ENCODE measurements at places on chromosomes 2 and 18.

DNA sequence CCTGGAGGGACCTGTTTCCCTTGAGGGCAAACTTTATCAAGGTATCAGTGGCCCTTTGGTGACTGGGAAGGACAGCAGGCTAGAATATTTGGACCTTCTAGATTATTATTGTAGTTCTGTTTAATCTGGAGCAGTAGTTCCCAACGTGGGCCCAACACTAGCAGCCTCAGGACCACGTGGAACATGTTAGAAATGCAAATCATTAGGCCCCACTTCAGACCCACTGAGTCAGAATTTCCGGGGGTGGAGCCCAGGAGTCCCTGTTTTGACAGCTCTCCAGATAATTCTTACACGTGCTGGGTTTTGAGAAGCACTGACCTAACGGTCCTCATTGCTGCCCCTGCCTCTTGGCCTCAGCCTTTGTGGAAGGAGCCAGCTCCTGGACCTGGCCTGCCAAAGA lies 25.5 kb upstream of the DYNC2LI1 start:
- no peak for DNase-seq

- DNase-seq: no peak
Observed at GRCh38 chr2:182917924-182918323, 51.5 kb upstream of the FRZB start.

GRCh38 chr18:48007955-48008701 lies 77.7 kb upstream of the SMAD2 start:
- peak; percentile 77 for DNase-seq

DNA sequence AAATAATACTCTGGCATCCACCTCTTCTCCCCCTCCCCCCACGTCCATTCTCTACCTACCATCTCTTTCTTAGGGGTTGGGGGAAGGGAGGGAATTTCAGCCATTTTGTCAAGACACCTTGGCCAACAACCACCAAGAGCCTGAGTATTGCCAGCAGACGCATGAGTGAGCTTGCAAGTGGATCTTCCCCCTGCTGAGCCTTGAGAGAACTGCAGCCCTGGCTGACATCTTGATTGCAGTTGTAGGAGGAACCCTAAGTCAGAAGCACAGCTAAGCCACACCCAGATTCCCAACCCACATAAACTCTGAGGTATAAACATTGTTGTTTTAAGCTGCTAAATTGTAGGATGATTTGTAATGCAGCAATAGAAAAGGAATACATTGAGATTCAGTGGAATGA lies 165.6 kb downstream of the TMEFF2 start:
- DNase-seq: no peak

GRCh38 chr2:203722411-203722810 lies 16.0 kb downstream of the CD28 start:
- DNase-seq: no peak

- DNase-seq: no peak
Observed at GRCh38 chr18:73774811-73775509, 372.7 kb downstream of the FBXO15 start.

DNA sequence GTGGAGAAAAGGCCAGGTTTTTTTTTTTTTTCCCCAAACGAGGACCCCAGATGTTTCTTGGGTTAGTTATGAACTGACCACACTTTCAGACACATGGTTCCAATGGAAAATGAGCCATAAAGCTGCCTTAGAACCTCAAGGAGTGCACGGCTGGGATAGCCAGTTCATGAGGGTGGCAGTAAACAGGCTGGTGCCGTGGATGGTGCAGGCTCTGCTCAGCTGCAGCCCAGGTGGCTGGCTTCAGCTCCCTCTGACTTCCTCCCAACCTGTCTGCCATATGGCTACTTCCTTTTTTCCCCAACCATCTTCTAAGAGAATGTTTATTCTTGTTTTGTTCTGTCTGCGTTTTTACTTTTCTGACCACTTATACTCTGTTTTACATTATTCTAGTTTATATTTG lies 109.8 kb upstream of the LMAN1 start:
- DNase-seq: no peak

DNA sequence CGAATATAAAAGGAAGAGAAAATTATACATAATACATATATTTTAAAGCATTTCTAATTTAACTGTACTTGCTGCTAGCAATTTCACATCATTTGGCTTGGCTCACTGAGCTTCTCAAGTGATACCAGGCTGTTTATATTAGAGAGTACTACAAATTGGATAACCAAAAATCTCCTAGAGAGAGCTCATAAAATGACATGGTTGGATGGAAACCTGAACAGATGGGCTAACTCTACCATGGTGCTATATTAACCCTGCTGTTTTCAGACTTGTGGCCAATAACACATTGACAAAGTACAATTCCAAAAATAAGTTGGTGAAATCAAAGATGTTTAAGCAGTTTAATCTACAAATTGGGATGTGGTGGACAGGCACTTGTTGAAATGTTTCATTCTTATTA lies 364.4 kb upstream of the GCFC2 start:
- no peak for DNase-seq

GRCh38 chr18:54239601-54240000 lies 15.1 kb upstream of the MBD2 start:
- DNase-seq: no peak

DNA sequence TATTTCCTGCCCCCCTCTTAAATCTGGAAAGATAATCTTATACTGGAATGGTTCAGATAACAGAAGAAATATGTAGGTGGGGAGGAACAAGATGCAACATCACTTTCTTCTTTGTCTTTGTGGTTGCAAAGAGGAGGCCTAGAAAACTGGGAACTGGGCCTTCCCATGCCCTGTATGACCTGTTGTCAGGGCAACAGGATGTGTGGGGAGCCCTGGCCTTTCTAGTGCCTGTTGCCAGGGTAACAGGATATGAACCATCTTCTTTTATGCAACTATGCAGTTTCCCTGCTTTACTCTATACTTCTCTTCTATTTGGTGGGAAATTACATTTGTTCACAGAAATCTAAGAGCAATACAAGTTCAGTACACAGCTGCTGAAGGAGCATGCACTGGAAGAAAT lies 79.8 kb upstream of the PDE1A start:
- DNase-seq: peak; percentile 28

- DNase-seq: no peak
Observed at GRCh38 chr2:2748399-2749205, 417.5 kb upstream of the MYT1L start.

GRCh38 chr2:119674711-119675500 lies 4.1 kb upstream of the TMEM177 start:
- DNase-seq: no peak

GRCh38 chr18:62784338-62784965 lies 69.1 kb downstream of the PHLPP1 start:
- no peak for DNase-seq

DNA sequence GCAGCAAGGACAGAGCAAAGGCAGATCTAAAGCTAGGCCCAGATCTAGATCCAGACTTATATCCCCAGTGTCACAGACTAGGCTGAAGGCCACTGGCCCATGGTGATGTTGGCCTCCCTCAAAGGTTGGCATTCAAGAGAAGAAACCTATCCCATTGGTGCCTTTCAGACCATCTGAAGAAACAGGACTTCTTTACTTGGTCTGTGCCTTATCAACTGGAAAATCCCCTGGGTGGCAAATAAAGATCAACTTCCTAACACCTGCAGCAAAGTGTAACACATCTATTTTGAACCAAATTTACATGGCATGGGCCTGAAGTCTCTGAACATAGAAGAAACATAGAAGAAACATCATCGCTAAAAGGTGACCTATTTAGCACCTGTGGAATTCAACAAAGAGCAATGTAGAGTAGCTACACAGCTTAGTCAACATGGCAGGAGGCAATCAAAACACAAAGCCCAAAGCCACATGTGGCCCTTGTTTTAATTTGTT lies 35.8 kb downstream of the METTL4 start:
- no peak for DNase-seq

DNA sequence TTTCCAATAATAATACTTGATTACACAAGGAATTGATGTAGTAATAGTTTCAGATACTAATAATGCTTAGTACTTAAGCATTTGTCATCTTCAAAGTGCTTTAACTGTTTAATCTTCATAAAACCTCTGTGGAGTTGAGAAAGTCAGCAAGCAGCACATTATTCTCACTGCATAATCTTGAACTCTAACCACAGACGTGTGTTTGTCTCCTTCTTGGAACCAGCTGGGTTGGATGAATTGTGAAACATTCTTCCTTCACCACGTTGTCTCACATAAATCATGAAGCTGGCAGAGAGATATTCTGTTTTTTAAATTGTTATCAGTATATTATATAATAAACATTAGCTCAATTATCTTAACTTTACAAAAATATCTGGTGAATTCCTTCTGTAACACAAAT lies 55.1 kb upstream of the LDAH start:
- DNase-seq: no peak

- DNase-seq: no peak
Observed at GRCh38 chr18:70674896-70675295, 386.1 kb downstream of the SOCS6 start.

DNA sequence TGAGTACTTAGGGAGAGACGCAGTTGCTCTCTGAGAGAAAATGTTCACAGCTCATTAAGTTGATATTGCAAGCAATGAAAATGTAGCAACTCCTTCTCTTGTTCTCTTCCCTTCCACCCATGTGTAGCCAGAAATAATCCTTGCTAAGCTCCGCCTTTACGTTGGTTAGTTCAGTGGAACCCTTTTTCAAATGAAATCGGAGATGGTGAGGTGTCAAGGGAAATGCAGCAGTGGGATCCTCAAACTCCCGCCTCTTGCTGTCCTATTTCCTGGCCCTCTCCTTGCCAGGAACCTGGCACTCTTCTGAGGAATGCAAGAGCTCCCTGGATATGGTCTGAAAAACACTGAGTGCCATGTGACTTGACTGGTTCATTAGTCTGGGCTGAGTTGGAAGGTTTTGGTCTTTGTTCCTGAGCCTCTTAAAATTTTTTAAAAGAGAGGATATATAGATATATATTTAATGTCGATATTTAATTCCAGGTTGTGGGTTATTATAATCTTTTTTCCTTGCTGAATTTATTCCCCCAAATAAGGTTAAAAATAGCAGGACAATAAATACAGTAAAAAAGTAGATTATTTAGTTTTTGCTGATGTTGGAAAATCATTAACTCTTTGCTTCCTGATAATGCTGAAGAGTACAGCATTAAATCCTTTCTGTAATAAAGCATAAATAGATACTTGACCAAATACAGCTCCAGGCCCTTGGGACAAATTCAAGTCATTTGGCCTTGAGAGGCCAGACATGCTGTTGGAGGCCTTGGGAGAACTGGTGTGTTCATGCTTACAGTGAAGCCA lies 116.2 kb downstream of the EML6 start:
- no peak for DNase-seq

- no peak for DNase-seq
Observed at GRCh38 chr18:73777356-73778031, 370.1 kb downstream of the FBXO15 start.

GRCh38 chr2:175181104-175181876 lies at the start of gene ATP5MC3:
Gene ATP5MC3 (minus strand): TSS chr2:175181710. CDS start chr2:175181393, 317 bp downstream.
- DNase-seq: peak; percentile 97

DNA sequence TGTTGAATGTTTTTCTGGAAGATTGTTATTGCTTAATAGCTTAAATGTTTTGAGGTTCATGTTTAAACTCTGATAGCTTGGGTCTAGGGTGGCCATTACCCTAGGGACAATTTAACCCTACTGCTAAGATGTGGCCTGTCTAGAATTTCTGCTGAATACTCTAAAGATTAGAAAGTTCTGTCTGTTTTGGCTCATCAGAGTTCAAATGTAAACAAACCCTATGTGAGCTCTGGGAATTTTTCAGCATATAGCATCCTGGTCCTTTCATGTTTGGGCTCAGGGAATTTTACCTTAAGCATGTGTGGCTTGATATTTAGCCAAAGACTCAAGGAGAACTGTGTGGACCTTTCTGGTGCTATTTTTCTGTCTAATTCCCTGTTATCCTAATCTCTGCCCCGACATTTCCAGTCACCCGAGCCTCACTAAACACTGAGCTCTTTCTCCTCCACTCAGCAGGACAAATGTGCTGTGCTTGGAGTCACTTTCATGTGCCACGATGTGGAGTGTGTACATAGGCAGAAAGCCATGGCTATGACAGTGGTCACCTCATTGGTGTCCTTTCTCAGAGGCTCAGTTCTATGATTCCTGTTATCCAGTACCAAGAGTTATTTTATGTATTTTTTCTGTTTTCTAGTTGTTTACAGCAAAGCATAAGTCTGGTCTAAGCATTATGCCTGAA lies 492.5 kb upstream of the SPHKAP start:
- no peak for DNase-seq

- DNase-seq: no peak
Observed at GRCh38 chr2:197647961-197648690, 27.3 kb downstream of the RFTN2 start.

- DNase-seq: no peak
Observed at GRCh38 chr2:197073701-197074433, 147.4 kb upstream of the PGAP1 start.

- DNase-seq: no peak
Observed at GRCh38 chr2:21261591-21261990, 137.8 kb downstream of the TDRD15 start.

DNA sequence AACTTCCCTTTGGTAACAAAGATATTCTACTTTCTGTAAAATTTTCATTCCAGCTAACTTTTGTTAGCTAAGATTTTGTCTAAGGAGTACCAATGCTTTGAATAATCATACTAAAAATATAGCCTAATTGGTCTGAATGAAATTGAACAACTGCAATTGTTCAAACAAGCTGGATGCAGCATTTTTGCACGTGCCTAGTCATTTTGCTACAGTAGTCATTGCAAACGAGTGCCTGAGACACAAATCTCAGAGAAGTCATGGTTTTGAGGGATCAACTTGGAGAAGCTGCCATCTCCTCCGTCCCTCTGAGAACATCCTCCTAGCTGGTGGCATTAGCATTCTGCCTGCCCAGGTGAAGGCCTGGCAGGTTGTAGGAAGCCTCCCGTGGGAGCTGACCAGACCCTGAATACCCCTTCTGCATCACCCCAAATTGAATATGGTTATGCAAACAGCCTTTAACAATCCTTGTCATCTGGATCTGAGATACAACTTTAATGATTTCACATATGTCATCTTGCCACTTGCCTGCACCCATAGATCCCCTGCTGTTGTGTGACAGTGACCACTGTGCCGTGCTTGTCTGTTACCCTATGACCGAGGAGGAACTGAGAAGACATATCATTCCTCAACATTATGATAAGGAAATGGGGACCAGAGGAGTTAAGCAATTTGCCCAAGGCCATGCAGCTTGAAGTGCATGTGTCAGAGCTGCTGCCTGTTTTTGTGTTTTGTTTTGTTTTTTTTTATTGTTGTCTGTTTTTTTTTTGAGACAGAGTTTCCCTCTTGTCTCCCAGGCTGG lies 29.1 kb upstream of the MGAT4A start:
- peak; percentile 48 for DNase-seq

Measured in trophoblast cell (in vitro differentiated cells and primary cell).